ENCODE measurements at places on chromosomes 1 and 21.

- no peak for DNase-seq
These were observed 505.5 kb downstream of the LMO4 start for GRCh38 chr1:87834151-87834550.

DNA sequence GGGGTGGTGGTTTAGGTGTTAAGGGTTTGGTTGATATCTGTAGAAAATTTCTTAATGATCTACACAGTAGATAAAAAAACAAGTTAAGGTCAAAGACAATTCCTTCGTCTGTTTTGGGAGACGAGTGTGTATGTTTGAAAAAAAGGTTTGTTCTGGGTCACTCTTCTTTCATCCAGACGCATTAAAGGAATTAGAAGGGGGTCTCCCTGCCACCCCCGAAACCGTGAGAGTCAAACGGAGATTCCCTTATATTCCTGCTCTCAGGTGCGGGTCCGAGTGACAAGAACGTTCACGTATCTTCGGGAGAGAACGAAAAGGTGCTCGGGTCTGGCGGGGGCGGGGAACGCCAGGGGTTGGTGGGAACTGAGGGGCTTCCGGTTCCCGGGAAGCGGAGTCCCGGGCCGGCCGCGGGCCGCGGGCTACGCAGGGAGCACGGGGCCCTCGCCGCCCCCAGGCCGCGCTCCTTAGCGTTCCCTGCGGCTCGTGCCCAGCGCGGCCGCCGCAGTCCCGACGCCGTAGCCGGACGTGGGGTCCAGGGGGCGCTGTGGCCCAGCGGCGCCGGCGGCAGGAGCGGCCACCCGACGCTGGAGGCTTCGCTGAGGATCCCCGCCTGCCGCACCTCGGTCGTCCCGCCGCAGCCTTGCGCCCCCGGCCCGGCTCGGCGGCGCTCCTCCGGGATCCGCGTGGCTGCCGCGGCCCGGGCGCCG lies at the start of gene ZFYVE9:
TSS of gene ZFYVE9 (plus strand) at position 577 of the 707 bp plus-strand sequence. CDS start 91,118 bp downstream, outside the sequence.
- DNase-seq = peak; percentile 62

DNA sequence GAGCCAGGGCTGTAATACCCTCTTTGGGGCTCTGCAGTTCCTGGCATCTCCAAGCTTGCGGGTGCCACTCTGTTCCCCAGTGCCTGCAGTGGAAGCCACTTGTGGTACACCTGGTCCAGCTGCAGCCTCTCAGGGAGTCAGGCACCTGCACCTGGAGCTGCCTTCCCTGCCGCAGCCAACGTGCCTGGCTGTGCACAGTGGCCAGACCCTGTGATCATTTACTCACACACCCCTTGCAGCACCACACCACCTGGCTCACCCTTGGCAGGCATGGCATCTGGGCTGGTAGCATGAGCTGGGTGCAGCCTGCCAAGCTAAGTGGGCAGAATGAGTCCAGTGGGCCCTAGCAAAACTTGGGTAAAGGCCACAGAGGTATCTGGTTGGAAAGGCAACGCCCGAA lies 51.1 kb upstream of the NTPCR start:
- no peak for DNase-seq

- DNase-seq = no peak
These were observed 18.9 kb downstream of the HTR1D start for GRCh38 chr1:23198373-23198772.

GRCh38 chr1:107544285-107544684 lies 403.4 kb downstream of the NTNG1 start:
- DNase-seq = no peak
